ENCODE measurements at places on chromosomes 4 and X. TPM values are rescaled to one million over a fixed set of nuclear protein-coding genes. Genes with fewer than 3 reads are reported as not detected.

The SPATA18 gene
- 1.2 TPM for total RNA-seq

The DCX gene
- total RNA-seq: not detected

The GAGE13 gene
- total RNA-seq: not detected

The RAB39B gene
- not detected for total RNA-seq

The GUCY1A1 gene
- 7.2 TPM for total RNA-seq

The DACH2 gene
- not detected for total RNA-seq
